Eye (tissue), 1 donor: ENCODE measurements at places on chromosomes 7 and 10.

DNA sequence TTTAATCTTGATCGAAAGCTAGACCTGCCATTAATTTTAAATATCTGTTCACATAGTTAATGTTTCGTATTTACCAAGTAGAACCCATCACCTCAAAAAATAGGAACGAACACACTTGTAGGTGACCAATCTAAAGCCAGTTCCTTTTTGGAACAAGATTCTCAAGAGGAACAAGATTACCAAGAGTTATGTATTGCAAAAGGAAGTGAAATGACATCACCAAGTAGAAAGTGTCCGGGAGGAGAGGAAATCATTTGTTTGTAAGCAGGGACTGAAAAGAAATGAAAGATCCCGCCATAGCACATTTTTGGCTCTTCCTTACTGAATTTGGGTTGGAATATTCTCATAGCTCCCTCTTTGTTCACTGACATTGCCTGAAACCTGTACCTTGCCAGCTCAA, 1200.5 kb downstream of the SORCS1 start:
- DNase-seq, result no peak

GRCh38 chr7:38600741-38601140, 30.4 kb downstream of the AMPH start:
- DNase-seq, result no peak

- peak; percentile 39 for DNase-seq
Observed at GRCh38 chr7:51121931-51122425, 194.6 kb downstream of the COBL start.

DNA sequence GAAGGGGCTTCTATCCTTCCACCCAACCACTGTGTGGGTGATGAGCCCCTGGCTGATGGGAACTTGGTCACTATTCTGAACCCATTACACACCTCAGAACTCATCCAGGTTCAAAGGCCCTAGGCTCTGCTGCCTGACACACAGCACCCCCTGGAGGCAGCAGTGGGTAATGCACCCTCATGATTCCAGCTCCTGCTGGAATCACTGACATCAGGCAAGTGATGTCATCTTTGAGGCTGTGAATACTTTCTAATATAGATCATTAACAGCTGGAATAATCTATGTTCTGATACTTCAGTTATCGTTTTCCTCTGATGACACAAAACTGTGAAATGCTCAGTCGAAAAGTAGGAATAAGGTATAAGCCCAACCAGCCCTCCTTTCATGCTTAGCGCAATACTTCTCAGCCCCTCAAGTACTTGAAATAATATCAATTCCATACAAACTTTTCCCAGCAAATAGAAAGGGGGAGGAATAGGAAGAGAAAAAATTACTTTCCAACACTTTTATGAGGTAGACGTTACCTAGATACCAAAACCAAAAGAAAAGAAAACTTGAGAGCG, 7.5 kb upstream of the RBP3 start:
- DNase-seq, result peak; percentile 85

DNA sequence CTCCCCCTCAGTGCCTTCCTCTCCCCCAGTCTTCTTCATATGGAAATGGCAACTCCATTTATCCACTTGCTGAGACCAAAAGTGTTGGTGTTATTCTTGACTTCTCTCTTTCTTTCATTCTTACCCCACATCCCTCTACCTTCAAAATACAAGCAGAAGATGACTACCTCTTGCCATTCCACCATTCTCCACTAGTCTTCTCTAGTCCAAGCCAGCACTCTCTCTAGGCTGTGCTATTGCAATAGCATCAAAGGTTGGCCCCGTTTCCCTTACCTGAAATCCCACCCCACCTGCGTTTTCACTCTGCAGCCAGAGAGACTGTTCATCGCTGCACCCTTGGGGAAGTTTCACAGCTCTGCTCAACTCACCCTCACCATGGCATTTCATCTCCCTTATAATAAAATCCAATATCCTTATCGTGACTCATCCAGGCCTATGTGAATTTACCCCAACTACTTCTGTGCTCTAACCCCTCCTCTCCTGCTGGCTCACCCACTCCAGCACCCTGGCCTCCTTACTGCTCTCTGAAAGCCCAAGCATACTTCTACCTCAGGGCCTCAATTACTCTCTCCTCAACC, 109.1 kb downstream of the LSM5 start:
- DNase-seq, result no peak

GRCh38 chr7:1060315-1061072, 16.1 kb downstream of the GPR146 start:
- peak; percentile 69 for DNase-seq

DNA sequence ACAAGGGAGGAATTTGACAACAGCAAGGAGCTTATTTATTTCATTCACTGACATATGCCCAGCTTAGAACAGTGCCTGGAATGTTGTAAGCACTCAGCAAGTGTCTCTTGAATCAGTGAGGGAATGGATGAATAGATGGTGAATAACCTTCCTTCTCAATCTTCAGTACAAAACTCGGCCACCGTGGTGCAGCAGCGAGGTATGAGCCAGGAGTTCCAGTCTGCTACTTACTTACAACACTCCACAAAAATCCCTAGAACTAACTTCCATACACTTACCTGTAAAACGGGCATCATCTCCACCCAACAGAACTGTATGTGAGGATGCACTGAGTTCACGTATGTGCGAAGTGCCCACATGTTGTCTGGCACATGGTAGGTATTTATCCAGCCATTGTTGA, 237.4 kb downstream of the WDR11 start:
- peak; percentile 46 for DNase-seq

- no peak for DNase-seq
Observed at GRCh38 chr10:63431962-63432797, 33.6 kb downstream of the JMJD1C start.

DNA sequence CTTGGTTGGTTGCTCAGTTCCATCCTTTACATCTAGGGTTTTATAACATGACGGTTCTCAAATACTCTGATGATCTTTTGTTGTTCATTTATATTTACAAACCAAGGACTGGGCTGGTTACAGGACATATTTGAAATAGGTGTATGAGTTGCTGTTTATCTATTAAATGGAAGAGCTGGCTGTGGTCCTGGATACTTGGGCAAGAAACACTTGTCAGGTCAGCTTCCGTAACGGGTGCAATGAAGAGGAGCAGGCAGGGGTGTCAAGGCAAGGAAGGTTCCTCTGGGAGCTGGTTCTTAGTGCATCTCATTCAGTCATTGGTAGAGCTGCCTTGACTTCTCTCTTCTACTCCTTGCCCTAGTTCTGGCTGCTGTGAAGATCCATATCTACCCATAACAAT, 4.8 kb upstream of the TMEM26 start:
- no peak for DNase-seq

GRCh38 chr7:115229401-115230105, 307.7 kb downstream of the MDFIC start:
- no peak for DNase-seq

DNA sequence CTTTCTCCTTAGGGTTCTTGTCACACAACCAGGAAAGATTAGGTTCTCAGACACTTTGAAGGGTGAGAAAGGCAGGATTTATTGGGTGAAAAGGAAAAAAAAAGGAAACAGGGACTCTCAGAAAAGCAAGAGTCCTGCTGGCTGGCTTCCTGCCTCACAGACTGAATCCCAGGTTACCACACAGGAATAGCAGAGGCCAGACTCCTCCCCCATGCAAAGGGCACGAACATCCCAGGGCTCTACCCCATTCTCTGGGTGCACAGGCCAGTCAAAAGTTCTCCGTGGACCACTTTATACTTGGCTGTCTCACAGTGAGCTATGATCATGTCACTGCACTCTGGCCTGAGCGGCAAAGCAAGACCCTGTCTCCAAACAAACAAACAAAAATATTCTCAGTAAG, 42.6 kb downstream of the HOXA1 start:
- no peak for DNase-seq

DNA sequence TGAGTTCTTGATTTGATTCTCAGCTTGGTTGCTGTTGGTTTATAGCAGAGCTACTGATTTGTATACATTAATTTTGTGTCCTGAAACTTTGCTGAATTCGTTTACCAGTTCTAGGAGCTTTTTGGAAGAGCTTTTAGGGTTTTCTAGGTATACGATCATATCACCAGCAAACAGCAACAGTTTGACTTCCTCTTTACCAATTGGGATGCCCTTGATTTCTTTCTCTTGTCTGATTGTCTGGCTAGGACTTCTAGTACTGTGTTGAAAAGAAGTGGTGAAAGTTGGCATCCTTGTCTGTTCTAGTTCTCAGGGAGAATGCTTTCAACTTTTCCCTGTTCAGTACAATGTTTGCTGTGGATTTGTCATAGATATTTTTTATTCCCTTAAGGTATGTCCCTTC, 86.2 kb downstream of the PLXDC2 start:
- DNase-seq, result no peak

- DNase-seq, result no peak
Observed at GRCh38 chr7:155702616-155703015, 58.2 kb downstream of the RBM33 start.

GRCh38 chr7:1703441-1703840, 33.4 kb downstream of the ELFN1 start:
- no peak for DNase-seq

DNA sequence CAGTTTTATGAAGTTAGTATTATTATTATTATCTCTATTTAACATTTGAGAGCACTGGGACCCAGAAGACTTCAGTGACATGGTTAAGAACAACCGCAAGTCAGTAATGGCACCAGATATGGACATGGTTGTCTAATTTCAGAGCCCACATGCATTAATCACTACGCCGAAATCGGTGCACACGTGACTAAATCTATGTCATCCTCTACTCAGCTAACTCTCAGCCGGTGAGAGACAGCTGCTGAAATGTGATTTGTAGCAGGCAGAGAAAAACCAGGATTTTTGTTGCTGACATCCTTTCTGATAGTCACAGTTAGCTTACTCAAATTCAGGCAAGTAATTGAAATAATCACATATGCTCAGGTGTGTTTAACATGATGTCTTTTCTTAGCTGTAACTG, 127.7 kb downstream of the SPAG6 start:
- no peak for DNase-seq

DNA sequence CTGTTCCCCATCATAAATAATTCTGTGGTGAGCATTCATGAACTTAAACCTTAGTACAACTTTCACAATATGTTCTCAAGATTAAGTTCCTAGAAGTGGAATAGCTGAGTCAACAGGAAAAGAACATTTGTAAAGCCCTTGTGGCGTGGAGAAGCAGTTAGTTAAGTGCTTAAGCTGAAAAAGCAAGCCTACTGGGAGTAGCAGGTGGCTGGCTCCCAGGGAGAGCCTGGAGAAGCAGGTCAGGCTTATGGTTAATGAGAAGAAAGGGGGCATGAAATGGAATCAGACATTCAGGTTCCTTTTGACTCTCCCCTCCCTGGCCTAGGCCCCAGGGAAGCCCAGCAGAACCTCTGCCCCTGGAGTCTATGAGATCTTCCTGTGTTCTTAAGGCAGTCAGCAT, 35.3 kb downstream of the VSTM4 start:
- peak; percentile 57 for DNase-seq

- no peak for DNase-seq
Observed at GRCh38 chr7:45865594-45866410, 7.1 kb downstream of the CCDC201 start.

DNA sequence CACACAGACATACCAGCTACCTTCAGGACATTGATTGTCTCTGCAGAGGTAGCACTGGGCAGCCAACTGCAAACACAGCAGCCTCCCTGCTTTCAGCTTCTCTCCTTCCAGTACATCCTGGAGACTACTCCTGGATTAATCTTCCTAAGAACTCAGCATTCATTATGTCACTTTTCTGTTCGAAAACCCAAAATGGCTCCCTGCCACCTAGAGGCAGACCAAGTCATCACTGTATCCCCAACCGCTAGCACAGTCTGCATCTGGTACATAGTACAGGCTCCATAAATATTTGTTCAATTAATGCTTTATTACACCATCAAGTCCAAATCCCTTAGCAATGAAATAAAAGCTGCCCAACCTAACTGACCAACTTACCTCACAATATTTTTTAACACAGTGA, 5.0 kb upstream of the SEC31B start:
- no peak for DNase-seq

GRCh38 chr7:1124164-1124563, 35.8 kb downstream of the ZFAND2A start:
- no peak for DNase-seq

DNA sequence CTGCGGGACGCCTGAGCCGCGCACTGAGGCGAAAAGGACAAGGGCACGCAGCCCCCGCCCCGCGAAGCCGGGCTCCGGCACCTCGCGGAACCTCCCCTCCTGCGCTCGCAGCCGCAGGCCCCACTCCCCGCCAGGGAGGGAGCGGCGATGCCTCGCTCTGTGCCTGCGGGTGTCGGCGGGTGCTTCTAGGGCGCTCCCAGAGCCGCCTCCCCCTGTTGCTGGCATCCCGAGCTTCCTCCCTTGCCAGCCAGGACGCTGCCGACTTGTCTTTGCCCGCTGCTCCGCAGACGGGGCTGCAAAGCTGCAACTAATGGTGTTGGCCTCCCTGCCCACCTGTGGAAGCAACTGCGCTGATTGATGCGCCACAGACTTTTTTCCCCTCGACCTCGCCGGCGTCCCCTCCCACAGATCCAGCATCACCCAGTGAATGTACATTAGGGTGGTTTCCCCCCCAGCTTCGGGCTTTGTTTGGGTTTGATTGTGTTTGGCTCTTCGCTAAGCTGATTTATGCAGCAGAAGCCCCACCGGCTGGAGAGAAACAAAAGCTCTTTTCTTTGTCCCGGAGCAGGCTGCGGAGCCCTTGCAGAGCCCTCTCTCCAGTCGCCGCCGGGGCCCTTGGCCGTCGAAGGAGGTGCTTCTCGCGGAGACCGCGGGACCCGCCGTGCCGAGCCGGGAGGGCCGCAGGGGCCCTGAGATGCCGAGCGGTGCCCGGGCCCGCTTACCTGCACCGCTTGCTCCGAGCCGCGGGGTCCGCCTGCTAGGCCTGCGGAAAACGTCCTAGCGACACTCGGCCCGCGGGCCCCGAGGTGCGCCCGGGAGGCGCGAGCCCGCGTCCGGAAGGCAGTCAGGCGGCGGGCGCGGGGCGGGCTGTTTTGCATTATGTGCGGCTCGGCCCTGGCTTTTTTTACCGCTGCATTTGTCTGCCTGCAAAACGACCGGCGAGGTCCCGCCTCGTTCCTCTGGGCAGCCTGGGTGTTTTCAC, 519 bp downstream of the ITGB8 start:
- peak; percentile 90 for DNase-seq

GRCh38 chr7:134062460-134062859, 64.7 kb upstream of the LRGUK start:
- no peak for DNase-seq
